Lung (tissue), 17 donors: ENCODE measurements at places on chromosomes 1 and 21. TPM values are rescaled to one million over a fixed set of nuclear protein-coding genes. Genes with fewer than 3 reads are reported as not detected.

The TMEM51 gene
- 17.8 TPM for polyA plus RNA-seq

The TMEM125 gene
- 101 TPM for polyA plus RNA-seq

The MMEL1 gene
- 6.2 TPM for polyA plus RNA-seq

The DMBX1 gene
- polyA plus RNA-seq: not detected

The ZNF436 gene
- 2.1 TPM for polyA plus RNA-seq

The C1QC gene
- 335 TPM for polyA plus RNA-seq

The CFH gene
- polyA plus RNA-seq: 44.7 TPM

DNA sequence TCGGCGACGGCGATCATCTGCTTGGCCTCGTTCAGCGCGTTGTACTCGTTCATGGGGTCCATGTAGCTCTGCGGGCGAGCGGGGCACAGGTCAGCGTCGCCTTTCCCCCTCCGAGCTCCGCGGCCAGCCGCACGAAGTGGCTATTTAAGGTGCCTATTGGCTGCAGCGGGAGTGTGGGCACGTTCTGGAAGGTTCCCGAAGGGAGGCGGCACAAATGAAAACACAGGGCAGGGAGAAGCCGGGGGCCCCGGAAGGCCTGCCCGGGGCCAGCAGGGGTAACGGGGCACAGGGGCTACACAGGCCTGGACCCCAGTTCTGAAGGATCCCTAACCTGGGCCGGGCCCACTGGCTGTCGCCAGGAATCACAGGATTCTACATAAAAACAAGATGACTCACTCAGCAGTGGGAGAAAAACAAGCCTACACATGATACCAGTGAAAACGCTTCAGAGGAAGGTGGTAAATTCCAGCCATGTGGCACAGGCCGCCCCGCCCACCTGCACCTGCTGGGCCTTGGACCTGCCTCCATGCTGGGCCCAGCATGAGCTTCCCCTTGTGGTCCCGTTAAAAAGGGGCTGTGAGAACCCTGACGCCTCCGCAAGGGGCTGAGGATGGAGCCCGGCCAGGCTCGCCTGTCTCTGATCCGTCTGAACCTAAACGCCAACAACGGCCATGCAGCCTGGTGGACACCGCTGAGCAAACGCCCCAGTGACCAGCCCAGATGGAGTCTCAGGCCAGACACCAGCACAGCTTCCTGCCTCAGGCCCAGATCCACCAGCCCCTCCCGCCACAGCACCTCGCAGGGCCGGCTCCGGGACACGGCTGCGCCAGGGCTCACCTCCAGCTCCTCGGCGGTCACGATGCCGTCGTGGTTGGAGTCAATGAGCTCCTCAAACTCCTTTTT, 3.9 kb upstream of the TNFRSF4 start:
- H3K27me3 ChIP-seq: no peaks in the 10 kb centered on the region
- peaks cover 24% of the 10 kb centered on the region for H3K36me3 ChIP-seq
- H3K4me3 ChIP-seq: no peak overlapping the region
- DNase-seq: no peak
- peaks cover 19% of the 10 kb centered on the region for H3K4me1 ChIP-seq
- H3K27ac ChIP-seq: no peak overlapping the region

- H3K4me1 ChIP-seq: no peaks in the 10 kb centered on the region
- no peaks in the 10 kb centered on the region for H3K36me3 ChIP-seq
- H3K27ac ChIP-seq: no peak overlapping the region
- H3K4me3 ChIP-seq: no peak overlapping the region
- no peaks in the 10 kb centered on the region for H3K27me3 ChIP-seq
- peak; percentile 1 for DNase-seq
These were observed 128.3 kb upstream of the HMGB4 start for GRCh38 chr1:33735624-33736023.

DNA sequence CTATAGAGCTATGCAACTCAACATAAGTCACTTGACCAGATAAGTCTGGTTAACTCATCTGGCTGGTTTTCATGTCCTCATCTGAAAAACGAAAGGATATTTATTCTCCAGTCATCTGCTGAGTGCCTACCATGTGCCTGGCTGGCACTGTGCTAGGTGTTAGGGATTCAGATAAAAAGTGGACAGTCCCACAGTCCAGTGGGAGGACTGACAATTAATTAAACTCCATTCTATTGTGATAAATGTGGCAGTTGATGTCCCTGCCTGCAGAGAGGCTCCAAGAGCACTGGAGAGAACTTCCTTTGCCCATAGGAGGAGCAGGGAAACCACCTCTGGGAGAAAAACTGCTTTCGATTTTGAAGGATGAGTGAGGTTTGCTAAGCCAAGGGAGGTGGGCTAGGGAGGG, 5.4 kb downstream of the NUAK2 start:
- no peak overlapping the region for H3K4me3 ChIP-seq
- H3K4me1 ChIP-seq: peaks cover 51% of the 10 kb centered on the region
- no peaks in the 10 kb centered on the region for H3K27me3 ChIP-seq
- peak overlapping the region; percentile 82 for H3K27ac ChIP-seq

- H3K27me3 ChIP-seq: no peaks in the 10 kb centered on the region
- peak; percentile 30 for DNase-seq
- no peak overlapping the region for H3K27ac ChIP-seq
- no peaks in the 10 kb centered on the region for H3K36me3 ChIP-seq
These were observed 28.6 kb downstream of the AGPAT3 start for GRCh38 chr21:43893536-43894205.

- DNase-seq: peak; percentile 43
- H3K27ac ChIP-seq: no peak overlapping the region
- no peaks in the 10 kb centered on the region for H3K27me3 ChIP-seq
- H3K4me1 ChIP-seq: peaks cover 4% of the 10 kb centered on the region
- no peaks in the 10 kb centered on the region for H3K36me3 ChIP-seq
- H3K4me3 ChIP-seq: no peak overlapping the region
These were observed 231.3 kb upstream of the PLXNA2 start for GRCh38 chr1:208475449-208475848.

DNA sequence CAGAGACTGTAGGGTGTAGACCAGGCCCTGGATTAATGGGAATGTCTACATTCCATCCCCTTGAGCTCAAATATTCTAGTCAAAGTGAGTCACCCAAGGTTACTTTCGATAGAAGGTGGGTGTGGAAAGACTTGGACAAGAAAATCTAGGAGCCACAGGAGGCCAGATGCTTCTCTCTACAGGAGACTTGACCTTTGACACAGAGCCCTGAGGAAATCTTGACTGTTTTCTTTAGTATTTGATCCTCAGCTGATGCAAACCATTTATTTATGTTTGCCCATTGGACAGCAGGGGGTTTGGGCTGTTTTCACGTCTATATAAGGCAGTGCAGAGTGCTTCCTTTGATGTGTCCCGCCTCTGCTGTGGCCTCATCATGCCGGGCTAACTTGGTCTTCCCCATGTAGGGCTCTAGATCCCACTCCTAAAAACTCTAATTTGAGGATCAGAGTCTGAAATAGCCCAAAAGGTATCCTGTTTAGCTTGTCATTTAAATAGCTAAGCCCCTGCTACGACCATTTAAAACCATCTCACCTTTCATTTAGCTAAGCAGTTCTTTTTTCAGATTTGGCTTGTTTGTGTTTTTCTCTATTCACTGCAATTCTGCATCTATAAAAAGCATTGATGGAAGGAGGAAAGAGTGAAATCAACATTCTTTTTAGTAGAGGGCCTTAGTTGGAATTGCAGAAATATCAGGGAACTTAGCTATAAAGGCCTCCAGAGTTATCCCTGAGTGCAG, 15.5 kb upstream of the MAP3K7CL start:
- no peak overlapping the region for H3K27ac ChIP-seq
- no peak overlapping the region for H3K4me3 ChIP-seq
- no peaks in the 10 kb centered on the region for H3K27me3 ChIP-seq

DNA sequence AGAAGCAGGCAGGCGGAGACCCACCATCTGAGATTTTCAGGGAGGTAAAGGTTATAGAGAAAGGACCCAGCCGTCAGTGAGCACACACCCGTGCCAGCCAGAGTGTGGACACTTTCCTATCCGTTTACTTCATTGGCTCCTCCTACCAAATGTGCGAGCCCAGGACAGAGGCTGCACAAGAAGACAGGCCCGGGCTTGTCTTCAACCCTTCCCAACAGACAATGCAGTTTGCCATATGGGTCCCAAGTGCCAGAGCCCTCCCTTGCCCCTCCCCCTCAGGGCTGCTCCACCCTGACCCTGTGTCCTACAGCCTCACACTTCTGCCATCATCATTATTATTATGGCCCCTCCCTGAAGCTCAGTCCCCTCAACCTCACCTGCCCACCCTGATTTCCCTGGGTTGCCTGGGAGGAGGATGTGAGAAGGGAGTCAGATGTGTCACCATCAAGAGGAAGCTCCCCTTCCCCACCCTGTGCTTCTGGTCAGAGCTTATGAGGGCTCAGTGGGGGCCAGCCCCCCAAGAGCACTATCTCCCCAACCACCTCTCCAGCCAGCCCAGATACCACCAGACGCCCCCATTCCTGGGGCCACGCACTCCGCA, 9.4 kb downstream of the LAPTM5 start:
- no peaks in the 10 kb centered on the region for H3K4me1 ChIP-seq
- no peak overlapping the region for H3K4me3 ChIP-seq
- peak overlapping the region; percentile 35 for H3K27ac ChIP-seq
- DNase-seq: no peak

DNA sequence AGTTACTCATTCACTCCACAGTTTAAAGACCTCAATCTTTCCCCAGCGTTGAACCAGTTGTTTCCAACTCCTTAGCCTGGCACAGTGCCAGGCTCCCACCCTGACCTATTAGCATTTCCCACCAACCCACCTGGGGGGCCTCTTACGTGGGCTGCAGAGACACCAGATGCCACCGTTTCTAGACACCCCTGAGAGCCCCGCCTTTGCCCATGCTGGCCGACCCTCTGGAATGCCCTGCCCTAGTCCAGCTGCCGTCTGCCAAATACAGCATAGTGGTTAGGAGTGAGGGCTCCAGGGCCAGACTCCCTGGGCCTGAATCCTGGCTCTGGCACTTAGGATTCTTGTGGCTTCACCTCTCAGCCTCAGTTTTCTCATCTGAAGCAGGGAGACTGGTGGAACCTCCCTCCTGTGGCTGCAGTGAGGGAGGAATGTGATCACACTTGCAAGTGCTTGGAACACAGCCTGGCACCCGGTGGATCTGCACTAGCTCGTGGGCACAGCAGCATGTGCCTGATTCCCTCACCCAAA, 65.2 kb downstream of the TMCO4 start:
- no peaks in the 10 kb centered on the region for H3K4me1 ChIP-seq
- H3K4me3 ChIP-seq: no peak overlapping the region
- H3K27ac ChIP-seq: no peak overlapping the region
- DNase-seq: no peak
- H3K27me3 ChIP-seq: no peaks in the 10 kb centered on the region
- H3K36me3 ChIP-seq: no peaks in the 10 kb centered on the region

GRCh38 chr1:103250441-103250861, 142.1 kb upstream of the COL11A1 start:
- no peak overlapping the region for H3K27ac ChIP-seq
- DNase-seq: no peak
- no peaks in the 10 kb centered on the region for H3K4me1 ChIP-seq

DNA sequence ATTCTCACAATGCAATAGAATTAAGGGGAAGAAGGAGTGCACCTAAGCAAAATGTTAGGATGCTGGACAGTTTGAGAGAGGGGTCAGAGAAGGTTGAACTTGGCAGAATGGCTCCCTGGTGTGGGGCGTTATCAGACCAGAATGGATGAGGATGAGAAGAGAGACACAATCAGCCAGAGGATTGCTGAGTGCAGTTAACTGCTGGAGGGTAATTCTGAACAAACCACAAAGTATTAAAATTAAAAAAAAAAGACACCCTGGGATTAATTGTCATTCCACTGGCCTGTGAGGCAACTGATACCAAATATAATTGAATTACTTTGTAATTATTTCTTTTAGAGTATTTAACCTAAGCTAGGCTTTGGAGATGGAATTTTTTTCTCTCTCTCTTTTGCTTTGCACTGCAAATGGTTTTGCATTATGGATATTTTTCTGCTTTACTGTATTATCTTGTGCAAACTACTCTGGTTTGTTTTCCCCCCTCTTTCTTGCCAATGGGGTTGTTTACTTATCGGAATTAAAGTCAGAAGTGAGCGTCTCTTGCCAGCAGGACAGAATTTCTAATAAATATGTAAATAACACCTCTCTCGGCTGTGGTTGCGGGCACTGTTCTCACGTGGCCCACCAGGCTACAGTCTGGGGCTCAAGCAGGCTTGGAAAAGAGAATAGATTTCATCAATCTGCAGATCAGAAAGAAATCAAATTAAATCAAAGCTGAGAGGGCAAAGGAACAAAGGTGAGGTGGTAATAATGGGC, 572.9 kb upstream of the CAMK1G start:
- H3K4me3 ChIP-seq: no peak overlapping the region
- no peaks in the 10 kb centered on the region for H3K27me3 ChIP-seq
- no peak overlapping the region for H3K27ac ChIP-seq
- H3K4me1 ChIP-seq: no peaks in the 10 kb centered on the region
- DNase-seq: no peak

- H3K27me3 ChIP-seq: peaks cover 59% of the 10 kb centered on the region
- H3K4me3 ChIP-seq: no peak overlapping the region
- peaks cover 9% of the 10 kb centered on the region for H3K4me1 ChIP-seq
- peak; percentile 39 for DNase-seq
- H3K27ac ChIP-seq: no peak overlapping the region
- H3K36me3 ChIP-seq: no peaks in the 10 kb centered on the region
These were observed 1.9 kb downstream of the CSMD2 start for GRCh38 chr1:34162852-34163766.

DNA sequence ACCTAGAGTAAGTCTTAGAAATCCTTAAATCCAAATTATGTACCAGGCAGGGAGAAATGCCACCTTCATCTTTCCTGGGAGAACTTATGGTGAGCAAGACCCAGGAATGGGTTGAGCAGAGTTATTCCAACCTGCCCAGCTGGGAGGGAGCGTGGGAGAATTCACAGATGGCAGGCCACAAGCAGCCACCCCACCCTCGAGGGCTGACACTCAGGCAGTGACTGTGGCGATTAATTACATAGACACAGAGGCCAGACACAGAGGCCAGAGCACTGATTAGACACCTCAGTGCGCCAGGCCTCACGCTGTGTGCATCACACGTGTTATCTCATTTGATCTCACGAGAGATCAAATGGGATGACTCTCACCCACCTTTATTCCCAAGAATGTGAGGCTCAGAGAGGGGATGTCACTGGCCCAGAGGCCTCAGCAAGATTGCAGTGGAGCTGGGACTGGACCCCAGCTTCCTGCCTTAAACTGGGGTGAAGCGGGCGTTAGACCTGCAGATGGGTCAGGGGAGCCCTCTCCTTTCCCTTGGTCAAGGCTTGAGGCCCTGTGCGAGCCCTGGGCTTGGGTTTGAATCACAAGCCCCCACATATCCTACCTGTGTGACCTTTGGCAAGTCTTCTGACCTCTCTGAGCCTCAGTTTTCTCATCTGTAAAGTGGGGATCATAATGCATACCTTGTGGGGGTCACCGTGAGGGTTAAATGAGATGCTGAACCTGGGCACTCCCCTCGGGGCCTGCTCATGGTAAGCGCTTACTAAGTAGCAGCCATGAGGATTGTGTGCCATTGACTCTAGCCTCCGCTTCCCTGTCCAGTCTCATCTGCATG, 28.8 kb upstream of the PADI4 start:
- no peak overlapping the region for H3K4me3 ChIP-seq
- no peak for DNase-seq
- no peak overlapping the region for H3K27ac ChIP-seq
- no peaks in the 10 kb centered on the region for H3K36me3 ChIP-seq
- H3K4me1 ChIP-seq: no peaks in the 10 kb centered on the region

- H3K4me1 ChIP-seq: peaks cover 4% of the 10 kb centered on the region
- H3K36me3 ChIP-seq: no peaks in the 10 kb centered on the region
- H3K4me3 ChIP-seq: peak overlapping the region; percentile 22
- H3K27ac ChIP-seq: peak overlapping the region; percentile 96
These were observed 33.3 kb downstream of the DNTTIP2 start for GRCh38 chr1:93845538-93846205.

GRCh38 chr1:208910161-208910560, 666.0 kb upstream of the PLXNA2 start:
- no peak overlapping the region for H3K27ac ChIP-seq
- DNase-seq: no peak
- H3K36me3 ChIP-seq: no peaks in the 10 kb centered on the region
- no peaks in the 10 kb centered on the region for H3K4me1 ChIP-seq
- no peaks in the 10 kb centered on the region for H3K27me3 ChIP-seq
